ENCODE measurements at places on chromosomes 7 and 10.

GRCh38 chr7:148916186-148916585 is 32.1 kb upstream of the EZH2 start:
- no peak for DNase-seq

- DNase-seq, result no peak
Measured at GRCh38 chr10:35324196-35324595, 12.1 kb upstream of the CCNY start.

DNA sequence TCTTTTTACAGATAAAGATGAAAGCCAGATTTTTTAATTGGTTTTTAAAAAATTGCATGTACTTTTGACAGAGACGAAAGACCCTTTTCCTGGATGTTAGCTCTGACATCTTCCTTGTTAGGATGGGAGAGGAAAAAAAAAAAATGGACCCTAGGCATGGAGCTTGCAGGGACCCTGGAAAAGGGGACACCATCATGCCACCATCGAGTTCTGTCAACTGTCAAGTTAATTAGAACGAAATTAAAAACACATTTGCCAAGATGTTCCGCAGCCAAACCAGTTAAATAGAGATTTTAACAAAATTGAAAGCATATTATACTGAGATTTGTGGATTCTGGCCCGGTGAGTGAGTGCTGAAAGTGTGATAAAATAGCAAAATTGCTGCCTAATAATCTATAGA is 202.6 kb downstream of the BUB3 start:
- DNase-seq, result no peak

DNA sequence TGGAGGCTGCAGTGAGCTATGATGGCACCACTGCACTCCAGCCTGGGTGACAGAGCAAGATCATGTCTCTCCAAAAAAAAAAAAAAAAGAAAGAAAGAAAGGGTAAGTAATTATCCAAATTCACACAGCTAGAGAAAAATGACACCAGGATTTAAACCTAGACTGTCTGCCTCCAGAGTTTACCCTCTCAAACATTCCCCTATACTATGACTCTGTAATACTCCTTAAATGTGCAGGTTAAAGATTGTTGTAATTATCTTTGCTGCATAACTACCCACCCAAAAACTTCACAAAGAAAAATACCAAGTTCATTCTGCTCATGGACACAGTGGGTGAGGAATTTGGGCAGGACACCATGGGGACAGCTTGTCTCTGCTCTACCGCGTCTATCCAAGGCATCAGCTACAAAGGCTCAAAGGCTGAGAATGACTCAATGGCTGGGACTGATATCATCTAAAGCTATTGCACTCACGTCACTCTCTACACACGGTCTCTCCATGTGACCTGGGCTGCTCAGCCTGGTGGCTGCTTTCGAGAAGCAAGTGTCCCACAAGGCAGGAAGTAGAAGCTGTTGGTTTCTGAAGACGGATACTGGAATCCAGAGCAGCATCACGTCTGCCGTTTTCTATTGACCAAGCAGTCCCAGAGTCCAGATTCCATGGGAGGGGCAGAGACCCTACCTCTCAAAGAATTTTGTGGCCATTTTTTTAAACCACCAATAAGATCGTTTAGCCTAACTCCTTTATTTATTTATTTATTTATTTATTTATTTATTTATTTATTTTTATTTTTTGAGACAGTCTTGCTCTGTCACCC is 185.7 kb upstream of the AUTS2 start:
- DNase-seq, result peak; percentile 28

DNA sequence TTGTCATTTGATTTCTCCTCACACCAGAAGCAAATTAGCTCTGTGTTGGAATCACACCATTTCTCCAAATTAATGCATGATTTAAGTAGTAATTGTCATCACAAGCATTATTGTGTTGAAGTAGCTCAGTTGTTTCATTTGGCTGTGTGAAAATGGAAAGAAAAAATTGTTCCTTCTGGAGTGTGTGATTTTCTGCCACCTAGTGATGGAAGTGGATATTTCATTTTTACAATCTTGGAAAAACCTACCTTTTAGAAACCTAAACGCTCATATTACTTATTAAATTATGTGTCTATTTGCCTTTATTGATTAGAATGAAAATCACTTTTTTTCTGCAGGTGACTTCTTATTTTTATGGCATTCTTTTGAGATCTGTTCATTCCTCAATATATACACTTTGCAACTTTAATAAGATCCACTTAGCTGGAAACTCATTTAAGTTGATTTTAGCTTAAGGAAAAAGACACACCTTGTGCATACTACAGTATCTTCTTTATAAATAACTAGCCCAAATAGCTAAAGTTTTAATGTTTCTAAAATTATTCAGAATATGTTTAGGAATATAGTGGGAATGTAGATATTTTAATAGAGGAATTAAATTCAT is 50.0 kb downstream of the SRI start:
- peak; percentile 58 for DNase-seq

DNA sequence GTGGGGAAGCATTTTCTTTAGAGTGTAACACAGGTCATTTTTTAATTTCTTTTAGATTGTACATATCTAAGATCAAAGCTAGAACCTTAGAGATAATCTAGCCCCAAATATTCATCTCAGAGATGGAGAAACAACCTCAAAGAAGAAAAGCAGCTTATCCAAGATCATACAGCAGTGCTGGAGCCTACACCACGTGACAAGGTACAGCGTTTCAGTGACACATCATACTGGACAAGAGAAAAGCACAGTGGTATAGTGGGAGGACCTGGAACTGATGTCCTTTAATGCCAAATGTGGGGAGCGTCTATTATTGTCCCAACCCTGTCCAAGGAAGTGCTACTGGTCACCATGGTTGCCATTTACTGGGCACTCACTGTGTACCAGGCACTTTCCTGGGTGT is 445.8 kb downstream of the RPS24 start:
- no peak for DNase-seq

GRCh38 chr7:132292803-132293202 is 283.5 kb downstream of the PLXNA4 start:
- no peak for DNase-seq

GRCh38 chr7:1698951-1699350 is 28.9 kb downstream of the ELFN1 start:
- DNase-seq, result no peak

- no peak for DNase-seq
Measured at GRCh38 chr7:50202052-50202555, 102.4 kb upstream of the IKZF1 start.

DNA sequence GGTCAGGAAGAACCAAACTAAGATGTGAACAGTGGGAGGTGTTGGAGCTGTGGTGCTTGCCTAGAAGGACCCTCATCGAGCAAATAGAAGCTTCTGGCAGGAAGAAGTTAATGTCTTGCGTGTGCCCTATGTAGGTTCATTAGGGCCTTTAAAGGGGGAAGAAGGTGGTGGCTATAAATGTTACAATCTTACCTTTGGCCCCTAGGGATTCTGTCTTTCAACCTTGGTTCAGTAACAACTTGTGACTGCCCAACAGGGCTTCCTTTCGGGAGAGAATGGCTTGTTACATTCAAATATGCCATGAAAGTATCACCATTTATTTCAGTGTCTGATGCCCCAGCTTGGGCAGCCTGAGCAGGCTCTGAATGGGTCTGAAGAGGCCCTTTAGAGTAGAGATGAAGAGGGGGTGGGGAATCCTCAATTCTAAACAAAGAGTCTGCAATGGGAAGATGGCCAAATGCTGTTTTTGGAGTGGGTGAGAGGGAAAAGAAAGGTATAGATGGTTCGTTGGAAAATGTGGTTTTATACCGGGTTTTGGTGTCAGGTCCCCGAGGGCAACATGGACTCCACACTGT is 108.0 kb downstream of the TCF7L2 start:
- DNase-seq, result no peak

DNA sequence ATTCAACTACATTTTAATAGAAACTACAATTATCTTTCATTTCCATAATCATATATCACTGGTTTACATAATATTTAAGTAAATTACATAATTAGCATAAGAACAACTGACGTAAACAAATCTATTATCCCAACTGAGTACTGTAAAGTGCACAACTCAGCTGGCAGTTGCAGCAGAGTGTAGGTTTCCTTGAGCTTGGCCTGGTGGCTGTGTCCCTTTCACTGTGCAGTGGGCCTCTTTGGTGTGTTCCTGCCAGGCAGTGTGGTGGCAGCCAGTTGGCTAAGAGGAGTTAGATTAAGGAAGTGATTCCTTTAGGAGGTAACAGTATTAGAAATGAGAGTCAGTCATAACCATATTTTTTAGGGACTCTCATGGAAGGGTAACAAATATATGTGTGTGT is 7.0 kb downstream of the NRG3 start:
- DNase-seq, result no peak

GRCh38 chr7:131764143-131764775 is 207.8 kb upstream of the PODXL start:
- DNase-seq, result no peak

GRCh38 chr7:101952355-101953247 is 135.2 kb downstream of the CUX1 start:
- DNase-seq, result peak; percentile 33

DNA sequence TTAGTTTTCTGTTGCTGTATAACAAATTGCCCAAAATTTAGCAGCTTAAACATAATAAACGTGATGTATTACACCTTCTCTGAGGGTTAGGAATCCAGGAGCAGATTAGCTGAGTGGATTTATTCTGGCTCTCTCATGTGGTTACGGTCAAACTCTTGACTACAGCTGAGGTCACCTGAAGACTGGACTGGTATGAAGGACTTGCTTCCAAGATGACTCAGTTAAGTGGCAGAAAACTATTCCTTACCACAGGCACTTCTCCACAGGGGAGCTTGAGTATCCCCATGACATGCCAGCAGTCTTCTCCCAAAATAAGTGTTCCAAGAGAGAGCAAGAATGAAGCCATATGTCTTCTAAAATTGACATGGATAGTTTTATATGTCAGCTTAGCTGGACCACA is 957.2 kb upstream of the GHITM start:
- no peak for DNase-seq

GRCh38 chr7:93133005-93133404 is 15.2 kb downstream of the SAMD9L start:
- DNase-seq, result no peak

DNA sequence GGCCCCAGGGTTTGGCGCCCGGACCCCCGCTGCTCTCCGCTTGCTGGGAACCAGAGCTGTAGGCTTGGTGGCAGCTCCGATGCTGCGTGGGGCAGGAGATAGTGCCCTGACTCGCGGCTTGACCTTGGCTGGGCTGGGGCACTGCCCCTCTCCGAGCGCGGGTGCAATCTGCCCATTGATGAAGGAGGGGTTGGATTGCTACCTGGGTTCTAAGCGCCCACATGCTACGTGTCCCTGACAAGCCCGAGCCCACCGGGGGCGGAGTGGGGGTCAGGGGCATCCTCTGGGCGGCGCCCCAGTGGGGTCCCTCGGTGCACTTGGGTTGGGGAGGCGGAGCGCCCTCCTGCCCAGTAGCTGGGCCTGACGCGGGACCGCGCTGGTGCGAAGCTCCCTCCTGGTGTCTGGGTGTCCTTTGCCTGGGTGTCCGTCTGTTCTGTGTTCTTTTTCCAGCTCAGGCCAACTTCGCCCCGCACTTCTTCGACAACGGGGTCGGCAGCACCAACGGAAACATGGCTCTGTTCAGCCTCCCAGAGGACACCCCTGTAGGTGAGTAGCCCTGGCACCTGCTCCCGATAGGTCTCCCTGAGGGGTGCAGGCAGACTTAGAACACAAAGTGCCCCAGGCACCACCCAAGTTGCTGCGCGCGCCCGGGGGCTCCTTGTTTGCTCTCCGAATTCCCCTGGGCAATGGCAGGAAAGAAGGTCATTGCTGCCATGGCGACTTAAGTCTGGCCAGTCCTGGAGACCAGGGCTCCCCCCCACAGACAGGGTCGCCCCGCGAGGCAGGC is 900 bp downstream of the CDHR1 start:
- no peak for DNase-seq

DNA sequence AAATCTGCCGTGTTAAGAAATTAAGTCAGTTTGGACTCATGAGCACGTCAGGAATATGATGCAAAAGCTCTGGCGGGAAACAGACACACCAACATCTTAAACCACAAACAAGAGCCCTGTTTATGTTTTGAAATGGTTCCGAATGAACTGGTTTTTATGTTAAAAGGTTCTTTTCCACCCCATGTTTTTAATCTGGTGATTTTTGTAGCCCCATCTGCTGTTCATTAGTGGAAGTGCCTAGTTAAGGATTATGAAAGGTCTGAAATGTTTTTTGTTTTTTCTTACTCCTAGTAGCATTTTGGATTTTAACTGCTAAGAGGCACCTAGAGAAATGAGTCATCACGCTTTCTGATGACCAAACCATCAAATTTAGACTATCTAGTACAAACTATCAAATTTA is 404.1 kb upstream of the MKI67 start:
- DNase-seq, result peak; percentile 41

DNA sequence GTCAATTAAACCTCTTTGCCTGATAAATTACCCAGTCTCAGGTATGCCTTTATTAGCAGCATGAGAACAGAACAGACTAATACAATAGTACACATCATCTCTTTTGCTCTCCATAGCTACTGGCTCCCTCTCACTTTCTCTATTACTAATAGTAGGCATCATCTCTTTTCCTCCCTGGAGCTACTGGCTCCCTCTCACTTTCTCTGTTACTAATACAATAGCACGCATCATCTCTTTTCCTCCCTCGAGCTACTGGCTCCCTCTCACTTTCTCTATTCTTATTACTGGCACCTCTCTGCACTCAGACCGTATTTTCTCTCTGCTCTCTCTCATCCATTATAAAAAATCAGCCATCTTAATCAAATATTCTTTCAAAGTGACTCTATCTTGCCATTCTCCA is 37.1 kb downstream of the SLC25A13 start:
- DNase-seq, result no peak

DNA sequence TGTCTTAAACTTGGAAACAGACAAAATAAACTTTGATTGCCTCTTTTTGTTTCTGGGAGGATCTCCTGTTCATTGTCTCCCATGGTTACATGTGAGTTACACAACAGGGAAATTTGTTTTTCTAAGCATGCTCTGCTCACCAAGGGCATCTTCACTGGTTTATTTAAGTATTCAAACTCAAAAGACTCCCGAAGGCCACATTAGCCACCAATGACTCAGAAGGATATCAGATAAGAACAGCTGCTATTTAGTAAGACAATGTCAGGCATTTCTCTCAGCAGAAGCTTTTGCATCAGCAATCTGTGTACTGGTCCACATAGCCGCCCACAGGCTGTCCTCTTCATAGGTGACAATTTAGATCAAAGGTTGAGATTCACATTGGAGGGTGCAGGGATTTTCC is 19.3 kb downstream of the OR6B1 start:
- DNase-seq, result peak; percentile 7

DNA sequence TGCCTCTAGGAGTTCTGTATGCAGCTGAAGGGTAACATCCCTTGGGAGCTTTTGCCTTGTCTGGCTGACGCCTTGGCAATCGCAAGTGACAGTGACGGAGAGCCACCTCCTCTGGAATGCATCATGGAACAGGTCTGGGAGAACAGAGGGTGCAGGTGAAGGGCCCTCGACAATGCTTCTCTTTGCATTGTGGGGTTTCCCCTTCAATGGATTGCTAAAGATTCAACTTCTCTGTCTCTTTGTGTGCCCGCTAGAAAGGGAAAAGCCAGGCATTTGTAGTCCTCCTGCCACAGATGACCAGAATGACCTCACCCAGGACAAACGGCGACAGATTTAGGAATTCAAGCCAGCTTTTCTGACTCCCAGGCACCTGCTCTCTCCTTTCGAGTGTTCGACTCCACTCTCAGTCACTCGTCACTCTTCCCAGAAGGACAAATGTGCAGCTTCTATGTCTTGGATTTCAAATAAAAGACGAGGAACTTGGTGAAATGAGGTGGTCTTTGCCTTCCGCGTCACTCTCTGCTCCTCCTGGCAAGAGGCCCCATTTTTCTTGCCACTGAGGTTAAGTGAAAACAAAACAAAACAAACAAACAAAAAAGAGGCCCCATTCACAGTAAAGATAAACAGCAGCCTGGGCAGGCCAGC is 26.1 kb downstream of the IL2RA start:
- DNase-seq, result no peak
